Neural progenitor cell (in vitro differentiated cells): ENCODE measurements at places on chromosomes 5 and 9.
A peak's percentile ranks its signal among the peaks of the same experiment; 100 is the strongest.

DNA sequence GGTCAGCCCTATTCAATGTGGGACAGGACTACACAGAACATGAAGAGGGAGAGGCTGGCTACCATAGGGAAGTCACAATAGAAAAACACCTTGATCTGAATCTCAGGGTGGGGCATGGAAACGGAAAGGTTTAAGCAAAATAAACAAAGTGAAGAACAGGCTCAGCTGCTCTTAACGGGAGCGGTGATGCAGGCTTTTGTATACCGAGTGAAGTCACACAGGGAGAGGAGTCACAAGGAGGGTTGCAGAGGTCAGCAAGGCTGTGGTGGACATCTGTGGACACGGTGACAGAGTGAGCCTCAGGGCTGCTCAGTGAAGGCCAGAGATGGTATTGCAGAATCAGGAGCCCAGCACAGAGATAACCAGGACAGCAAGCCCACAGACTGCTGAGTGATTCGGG, 30.6 kb upstream of the SEMA4D start:
- no peaks in the 10 kb centered on the region for H3K36me3 ChIP-seq
- no peak overlapping the region for H3K4me3 ChIP-seq
- no peaks in the 10 kb centered on the region for H3K27me3 ChIP-seq
- no peak for DNase-seq
- H3K27ac ChIP-seq = no peak overlapping the region
- H3K4me1 ChIP-seq = no peaks in the 10 kb centered on the region

DNA sequence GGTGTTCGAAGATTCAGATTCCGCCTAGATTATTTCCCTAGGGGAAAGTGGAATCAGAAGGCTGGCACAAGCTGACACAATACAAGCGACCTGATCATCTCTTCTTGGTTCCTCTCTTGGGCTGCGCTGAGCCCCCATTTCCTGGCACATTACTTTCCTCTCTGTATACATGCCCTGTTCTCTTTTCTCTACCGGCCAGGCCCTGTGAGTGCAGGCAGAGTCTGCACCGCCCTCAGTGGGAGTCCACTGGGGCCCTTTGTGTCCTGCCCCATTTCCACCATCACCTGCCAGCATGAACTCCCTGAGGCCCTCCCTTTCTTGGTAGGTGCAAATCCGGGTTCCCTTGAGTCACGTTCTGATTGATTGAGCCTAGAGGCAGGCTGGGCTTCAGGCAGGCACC, 287.9 kb downstream of the MSX2 start:
- no peaks in the 10 kb centered on the region for H3K36me3 ChIP-seq
- H3K4me1 ChIP-seq = no peaks in the 10 kb centered on the region
- DNase-seq = no peak
- H3K4me3 ChIP-seq = no peak overlapping the region

- H3K27me3 ChIP-seq = no peaks in the 10 kb centered on the region
- peak; percentile 26 for DNase-seq
- H3K4me3 ChIP-seq = no peak overlapping the region
- no peaks in the 10 kb centered on the region for H3K36me3 ChIP-seq
- H3K27ac ChIP-seq = no peak overlapping the region
These were observed 127.8 kb downstream of the MED27 start for GRCh38 chr9:131951905-131952304.

DNA sequence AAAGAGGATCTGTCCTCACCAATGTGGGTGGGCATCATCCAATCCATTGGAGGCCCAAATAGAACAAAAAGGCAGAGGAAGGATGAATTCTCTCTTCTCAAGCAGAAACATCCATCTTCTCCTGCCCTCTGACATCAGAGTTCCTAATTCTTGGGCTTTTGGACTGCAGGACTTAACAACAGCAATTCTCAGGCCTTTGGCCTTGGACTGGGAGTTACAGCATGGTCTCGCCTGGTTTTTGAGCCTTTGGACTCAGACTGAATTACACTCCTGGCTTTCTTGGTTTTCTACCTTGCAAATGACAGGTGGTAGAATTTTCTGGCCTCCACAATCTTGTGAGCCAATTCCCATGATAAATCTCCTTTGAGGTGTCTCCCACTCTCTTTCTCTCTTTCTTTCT, 60.5 kb upstream of the CD180 start:
- DNase-seq = no peak
- H3K36me3 ChIP-seq = no peaks in the 10 kb centered on the region
- no peaks in the 10 kb centered on the region for H3K4me1 ChIP-seq
- no peaks in the 10 kb centered on the region for H3K27me3 ChIP-seq
- no peak overlapping the region for H3K4me3 ChIP-seq

DNA sequence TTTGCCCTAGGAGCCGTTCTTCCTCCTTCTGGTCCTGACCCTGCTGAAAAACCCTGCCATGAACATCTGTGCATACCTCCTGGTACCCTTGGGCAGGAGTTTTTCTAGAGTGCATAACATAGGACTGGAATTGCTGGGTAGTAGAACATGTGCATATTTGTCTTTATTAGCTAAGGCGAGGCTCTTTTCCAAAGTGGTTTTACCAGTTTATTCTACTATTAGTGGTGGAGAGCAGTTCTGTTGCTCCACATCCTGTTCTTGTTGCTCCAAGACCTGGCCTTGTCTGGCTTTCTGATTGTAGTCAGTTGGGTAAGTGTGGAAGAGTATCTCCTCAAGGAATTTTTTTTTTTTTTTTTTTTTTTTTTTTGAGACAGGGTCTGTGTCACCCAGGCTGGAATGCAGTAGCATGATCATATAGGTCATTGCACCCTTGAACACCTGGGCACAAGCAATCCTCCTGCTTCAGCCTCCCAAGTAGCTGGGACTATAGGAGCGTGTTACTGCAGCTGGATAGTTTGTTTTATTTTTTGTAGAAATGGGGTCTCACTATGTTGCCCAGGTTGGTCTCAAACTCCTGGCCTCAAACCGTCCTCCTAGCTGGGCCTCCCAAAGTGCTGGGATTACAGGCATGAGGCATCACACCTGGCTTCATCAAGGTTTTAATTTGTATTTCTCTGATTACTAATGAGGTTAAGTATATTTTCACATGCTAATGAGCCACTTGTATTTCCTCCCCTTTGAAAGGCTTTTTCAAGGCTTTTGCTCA, 85.2 kb downstream of the SPRY4 start:
- no peak overlapping the region for H3K4me3 ChIP-seq
- no peaks in the 10 kb centered on the region for H3K27me3 ChIP-seq
- no peak overlapping the region for H3K27ac ChIP-seq
- H3K4me1 ChIP-seq = peaks cover 26% of the 10 kb centered on the region
